Mesenchymal stem cell (in vitro differentiated cells and primary cell): ENCODE measurements at places on chromosomes 16 and 17.

- DNase-seq: peak; percentile 66
Observed at GRCh38 chr17:72985882-72986720, 106.4 kb downstream of the SLC39A11 start.

DNA sequence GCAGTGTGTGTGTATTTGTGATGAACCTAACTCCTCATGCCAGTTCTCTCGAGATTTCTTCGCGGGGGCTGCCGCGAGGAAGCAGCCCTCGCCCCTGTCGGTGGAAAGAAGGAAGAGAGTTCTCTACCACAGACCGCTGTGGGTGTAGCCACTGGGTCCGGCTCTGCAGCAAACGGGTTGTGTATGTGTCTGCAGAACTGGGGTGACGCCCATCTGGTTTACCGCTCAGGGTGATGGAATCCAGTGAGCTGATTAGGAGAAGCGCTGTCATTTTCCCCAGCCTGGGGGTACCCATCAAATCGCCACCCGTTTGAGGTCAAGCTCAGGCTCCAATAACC is 7.7 kb downstream of the CORO6 start:
- peak; percentile 50 for DNase-seq

DNA sequence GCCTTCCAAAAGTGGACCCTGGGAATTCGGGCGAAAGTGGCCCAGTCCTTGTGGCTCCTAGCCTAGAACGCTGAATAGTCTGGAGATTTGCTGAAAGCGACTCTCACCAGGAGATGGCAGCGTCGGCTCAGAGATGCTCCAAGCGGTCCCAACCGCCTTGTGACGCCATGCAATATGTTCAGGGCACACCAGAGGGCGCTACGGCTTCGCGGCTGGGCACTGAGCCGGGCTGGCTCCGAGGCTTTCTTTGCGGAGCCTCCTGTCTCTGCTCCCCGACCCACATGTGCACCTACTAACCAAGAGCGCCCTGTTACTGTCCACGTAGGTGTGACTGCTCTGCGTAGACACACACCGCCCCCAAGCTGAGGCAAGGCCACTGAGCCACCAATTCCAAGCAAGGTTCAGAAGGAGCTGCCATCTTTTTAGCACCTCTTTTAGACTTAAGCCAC is 36.9 kb downstream of the SYCE1L start:
- peak; percentile 77 for DNase-seq

GRCh38 chr17:77214743-77215142 is 74.0 kb downstream of the SEC14L1 start:
- peak; percentile 68 for DNase-seq

GRCh38 chr17:65753348-65753747 is 191.9 kb upstream of the AXIN2 start:
- no peak for DNase-seq

DNA sequence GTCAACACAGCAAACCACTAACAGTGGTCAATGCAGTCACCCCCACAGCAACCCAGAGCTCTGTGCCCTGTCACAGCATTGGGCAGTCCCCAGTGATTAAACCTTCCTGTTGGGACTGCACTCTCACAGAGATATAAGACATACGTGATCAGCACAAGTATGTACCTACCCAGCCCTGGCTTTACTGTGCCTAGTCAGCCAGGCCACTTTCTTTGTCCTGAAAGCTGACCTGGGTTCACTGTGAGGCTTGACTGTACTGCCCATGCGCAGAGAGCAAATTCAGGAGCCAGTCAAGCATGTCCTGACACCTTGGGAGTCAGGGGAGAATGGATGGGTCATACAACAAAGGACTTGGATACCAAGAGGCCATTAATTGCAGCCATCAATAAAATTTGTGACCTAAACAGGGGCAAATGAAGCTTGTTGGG is 10.9 kb upstream of the TMEM170A start:
- DNase-seq: no peak

DNA sequence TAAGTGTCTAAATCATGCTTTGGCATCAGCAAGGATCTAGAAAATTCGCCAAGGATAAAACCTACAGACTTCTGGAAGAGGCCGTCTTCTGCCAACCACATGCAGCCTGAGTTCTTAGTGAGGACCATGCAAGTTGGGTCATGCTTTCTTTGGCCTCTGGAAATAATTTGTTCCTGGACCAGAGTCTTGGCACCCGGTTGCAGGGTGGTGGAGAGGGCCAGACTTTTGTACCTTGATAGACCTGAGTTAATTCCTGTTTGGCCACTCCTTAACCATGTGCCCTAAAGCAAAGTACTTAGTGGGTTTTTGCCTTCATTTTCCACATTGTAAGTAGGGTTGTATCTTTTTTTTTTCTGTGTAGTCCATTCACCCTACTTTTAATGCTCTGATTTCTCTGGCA is 283.4 kb upstream of the IRX5 start:
- DNase-seq: no peak
